ENCODE measurements at places on chromosomes 2 and 18.

DNA sequence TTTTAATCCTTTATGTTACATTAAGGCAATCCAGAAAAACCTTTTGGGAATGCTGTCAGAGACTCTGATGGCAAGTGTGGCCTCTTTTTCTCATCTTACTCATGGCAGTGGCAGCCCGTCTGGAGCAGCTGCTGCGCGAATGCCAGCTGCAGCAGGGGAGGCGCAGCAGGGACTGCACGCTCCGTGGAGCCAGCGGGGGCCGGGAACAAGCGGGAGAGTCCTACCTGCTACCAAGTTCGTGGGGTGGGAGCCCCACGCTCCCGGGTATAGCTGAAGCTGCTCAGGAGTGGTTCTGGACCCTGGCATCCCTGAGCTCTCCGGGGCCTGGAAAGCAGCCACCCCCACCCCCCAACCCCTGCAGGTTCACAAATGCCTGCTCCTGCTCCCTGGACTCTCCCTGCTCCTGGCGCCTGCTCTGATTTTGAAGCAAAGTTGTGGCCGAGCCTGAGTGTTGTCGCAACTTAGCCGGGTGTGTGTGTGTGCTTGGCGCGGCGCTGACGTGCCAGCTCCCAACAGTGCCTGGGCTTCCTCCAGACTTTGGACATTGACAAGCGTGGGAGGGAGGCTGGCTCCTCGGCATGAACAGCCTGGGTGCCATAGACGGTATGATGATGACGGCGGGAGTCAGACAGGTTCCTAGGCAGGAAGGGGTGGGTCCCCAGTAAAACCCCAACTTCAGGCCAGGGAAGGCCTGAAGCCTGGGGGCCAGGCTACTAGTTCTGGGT, 21.7 kb downstream of the TMX3 start:
- H3K4me3 ChIP-seq, result no peak overlapping the region
- no peak overlapping the region for H3K27ac ChIP-seq
- H3K4me1 ChIP-seq, result no peaks in the 10 kb centered on the region
- H3K36me3 ChIP-seq, result peaks cover 59% of the 10 kb centered on the region

- peaks cover 58% of the 10 kb centered on the region for H3K27me3 ChIP-seq
- H3K4me3 ChIP-seq, result no peak overlapping the region
- no peaks in the 10 kb centered on the region for H3K4me1 ChIP-seq
- no peak overlapping the region for H3K27ac ChIP-seq
Observed at GRCh38 chr18:13442451-13442850, 223.9 kb downstream of the LDLRAD4 start.

DNA sequence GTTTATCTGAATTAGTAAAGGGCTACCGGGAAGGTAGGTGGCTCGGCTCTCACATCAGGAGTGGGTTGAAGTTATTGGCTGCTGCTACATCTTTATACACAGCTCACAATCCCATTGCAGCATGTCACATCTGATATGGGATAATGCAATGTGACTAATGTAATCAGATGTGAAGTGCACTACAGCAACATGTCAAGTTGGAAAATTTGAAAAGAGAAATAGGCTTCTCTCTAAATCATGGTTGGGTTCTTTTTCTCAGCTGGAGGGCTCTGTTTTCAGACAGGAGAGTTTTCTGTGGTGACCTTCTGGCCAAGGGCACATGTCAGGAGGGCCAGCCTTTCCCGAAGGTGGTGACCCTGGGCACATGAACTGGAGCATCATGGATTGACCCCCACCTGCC, 337.5 kb downstream of the HRH4 start:
- H3K27me3 ChIP-seq, result no peaks in the 10 kb centered on the region
- H3K4me1 ChIP-seq, result no peaks in the 10 kb centered on the region
- H3K27ac ChIP-seq, result no peak overlapping the region
- H3K4me3 ChIP-seq, result no peak overlapping the region

DNA sequence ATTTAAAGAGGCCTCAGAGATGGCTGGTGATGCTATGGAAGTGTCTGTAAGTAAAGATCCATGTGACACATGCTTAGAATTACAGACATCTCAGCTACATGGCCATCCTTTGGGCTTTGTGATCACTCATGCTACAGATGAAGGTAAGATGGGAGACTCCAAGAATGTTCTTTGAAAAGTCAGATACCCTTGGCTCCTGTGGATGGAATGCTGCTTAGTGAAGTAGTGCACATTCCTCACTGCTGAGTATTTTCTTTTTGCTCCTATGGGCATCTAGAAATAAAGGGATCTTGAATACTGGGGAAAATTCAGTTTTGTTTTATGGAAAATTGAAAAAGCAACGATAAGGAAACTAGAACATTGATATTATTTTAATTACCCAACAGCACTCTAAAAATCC, 55.2 kb upstream of the REV1 start:
- no peak overlapping the region for H3K27ac ChIP-seq
- no peaks in the 10 kb centered on the region for H3K4me1 ChIP-seq
- H3K36me3 ChIP-seq, result no peaks in the 10 kb centered on the region
- DNase-seq, result no peak
- H3K4me3 ChIP-seq, result no peak overlapping the region

GRCh38 chr18:34901299-34901698, 139.9 kb upstream of the MAPRE2 start:
- H3K27me3 ChIP-seq, result no peaks in the 10 kb centered on the region
- H3K36me3 ChIP-seq, result no peaks in the 10 kb centered on the region
- H3K4me3 ChIP-seq, result no peak overlapping the region
- H3K27ac ChIP-seq, result no peak overlapping the region
- H3K4me1 ChIP-seq, result no peaks in the 10 kb centered on the region

- H3K4me3 ChIP-seq, result no peak overlapping the region
- H3K27me3 ChIP-seq, result no peaks in the 10 kb centered on the region
- H3K36me3 ChIP-seq, result no peaks in the 10 kb centered on the region
- no peak overlapping the region for H3K27ac ChIP-seq
Observed at GRCh38 chr18:48183613-48184012, 225.6 kb downstream of the ZBTB7C start.

GRCh38 chr2:52356556-52356955, 1324.6 kb upstream of the NRXN1 start:
- no peaks in the 10 kb centered on the region for H3K4me1 ChIP-seq
- no peak overlapping the region for H3K4me3 ChIP-seq
- no peaks in the 10 kb centered on the region for H3K36me3 ChIP-seq
- no peak overlapping the region for H3K27ac ChIP-seq
- no peak for DNase-seq

GRCh38 chr2:26558271-26559043, 80.5 kb upstream of the OTOF start:
- H3K27me3 ChIP-seq, result peaks cover 67% of the 10 kb centered on the region
- no peaks in the 10 kb centered on the region for H3K36me3 ChIP-seq
- no peak for DNase-seq
- no peak overlapping the region for H3K27ac ChIP-seq
- peaks cover 16% of the 10 kb centered on the region for H3K4me1 ChIP-seq

All from K562 (cell line).